Stimulated activated naive CD4-positive, alpha-beta T cell (primary cell): ENCODE measurements at places on chromosomes 1 and 21.

- DNase-seq, result peak; percentile 11
Measured at GRCh38 chr1:9615316-9616063, 26.8 kb downstream of the TMEM201 start.

DNA sequence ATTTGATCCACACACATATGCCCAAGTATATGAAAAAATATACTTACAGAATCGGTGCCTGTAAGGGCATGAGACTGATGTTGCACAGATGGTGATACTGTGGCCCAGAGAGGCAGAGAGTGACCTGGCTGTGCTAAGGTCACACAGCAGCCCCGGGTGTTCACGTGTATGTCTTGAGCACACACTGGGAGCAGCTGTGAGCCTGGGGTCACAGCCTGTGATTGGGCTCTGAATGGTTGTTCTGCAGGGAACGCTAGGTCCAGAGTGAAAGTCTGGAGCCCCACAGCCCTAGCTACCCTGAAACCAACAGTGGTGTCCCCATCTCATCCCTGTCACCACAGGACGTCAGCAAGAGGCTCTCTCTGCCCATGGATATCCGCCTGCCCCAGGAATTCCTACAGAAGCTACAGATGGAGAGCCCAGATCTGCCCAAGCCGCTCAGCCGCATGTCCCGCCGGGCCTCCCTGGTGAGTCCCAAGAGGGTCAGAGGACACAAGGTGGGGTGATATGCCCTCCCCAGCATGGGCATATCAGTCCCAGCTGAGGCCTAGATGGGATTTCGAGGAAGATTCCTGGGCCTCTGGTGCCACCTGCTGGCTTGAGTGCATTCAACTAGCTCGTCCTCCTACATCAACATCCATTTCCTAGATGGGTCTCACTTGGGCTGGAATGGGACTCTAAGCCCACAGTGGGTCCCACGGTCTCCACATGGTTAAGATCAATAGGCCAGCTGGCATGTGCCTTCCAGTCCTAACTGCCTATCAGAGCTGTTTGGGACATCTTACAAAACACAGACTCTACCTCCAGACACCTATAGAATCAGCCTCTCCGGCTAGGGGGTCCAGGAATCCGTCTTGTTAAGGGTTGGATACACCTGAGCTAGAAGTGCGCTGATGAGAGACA is 19.7 kb downstream of the CDK18 start:
- DNase-seq, result peak; percentile 27

- no peak for DNase-seq
Measured at GRCh38 chr1:244917073-244917670, 52.8 kb upstream of the HNRNPU start.

- DNase-seq, result no peak
Measured at GRCh38 chr1:23784846-23785245, 6.1 kb upstream of the LYPLA2 start.

- DNase-seq, result no peak
Measured at GRCh38 chr1:176119549-176119948, 87.5 kb downstream of the COP1 start.

DNA sequence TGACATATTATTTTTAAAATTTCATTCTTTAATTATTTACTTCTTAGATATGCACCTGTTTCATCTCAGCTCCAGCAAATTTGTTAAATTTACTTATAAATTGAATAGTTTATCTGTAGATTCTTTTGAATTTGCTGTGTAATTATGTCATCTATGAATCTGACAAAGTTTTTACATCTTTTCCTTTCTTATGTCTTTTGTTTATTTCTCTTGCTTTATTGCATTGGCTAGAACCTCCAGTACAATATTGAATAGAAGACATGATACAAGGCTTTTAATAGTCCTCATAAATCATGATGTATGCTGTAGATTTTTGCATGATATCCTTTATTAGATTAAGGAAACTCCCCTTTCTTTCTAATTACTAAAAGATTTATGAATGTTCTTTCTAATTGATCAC is 20.8 kb downstream of the CR1 start:
- DNase-seq, result no peak

GRCh38 chr1:238778113-238778512 is 608.3 kb upstream of the CHRM3 start:
- DNase-seq, result no peak

DNA sequence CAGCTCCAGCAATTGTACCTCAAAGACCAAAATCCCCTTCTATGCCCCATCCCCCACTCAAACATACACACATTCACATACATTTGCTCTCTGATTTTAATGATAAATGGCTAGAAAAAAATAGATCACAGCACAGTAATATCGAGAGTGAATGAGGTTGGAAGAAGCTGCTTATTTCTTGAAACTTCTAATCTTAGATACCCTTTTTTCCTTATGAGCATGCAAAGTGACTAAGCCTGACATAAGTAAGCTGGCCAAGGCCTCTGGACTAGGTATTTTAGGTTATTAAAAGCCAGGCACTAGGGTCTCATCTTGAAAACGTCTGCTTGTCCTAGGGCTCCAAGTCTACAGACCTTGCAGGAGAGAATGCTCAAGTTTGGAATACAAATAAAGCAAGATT is 133.6 kb downstream of the TGFBR3 start:
- DNase-seq, result no peak

- no peak for DNase-seq
Measured at GRCh38 chr1:169042377-169042776, 64.1 kb upstream of the ATP1B1 start.

DNA sequence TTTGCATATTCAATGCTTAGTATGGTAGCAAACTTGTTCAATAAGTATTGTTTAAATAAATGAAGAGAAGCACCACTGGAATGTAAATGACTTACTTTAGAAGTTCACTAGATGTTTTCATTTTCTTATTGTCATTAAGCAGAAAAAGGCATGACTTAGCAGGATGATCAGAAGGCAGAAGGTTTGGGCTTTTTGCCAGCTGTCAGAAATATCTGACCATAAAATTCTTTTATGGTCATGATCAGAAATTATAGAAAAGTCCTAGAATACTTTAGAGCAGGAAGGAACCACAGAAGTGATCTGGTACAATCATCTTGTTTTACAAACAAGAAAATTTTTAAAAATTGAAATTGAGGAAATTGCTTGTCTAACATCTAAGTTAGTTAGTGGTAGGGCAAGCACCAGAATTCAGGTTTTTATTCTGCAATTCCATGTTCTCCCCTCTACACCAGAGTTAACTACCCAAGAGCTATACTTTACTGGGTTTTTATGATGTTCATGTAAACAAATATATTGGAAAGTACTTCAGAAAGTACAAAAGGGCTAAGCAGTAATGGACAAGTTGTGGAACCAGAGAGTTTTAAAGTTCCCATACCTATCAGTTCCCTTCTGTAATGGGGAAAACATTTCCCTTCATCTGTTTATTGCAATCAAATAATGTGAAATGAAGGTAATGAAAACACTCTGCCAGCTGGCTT is 10.1 kb downstream of the FMO5 start:
- DNase-seq, result no peak

DNA sequence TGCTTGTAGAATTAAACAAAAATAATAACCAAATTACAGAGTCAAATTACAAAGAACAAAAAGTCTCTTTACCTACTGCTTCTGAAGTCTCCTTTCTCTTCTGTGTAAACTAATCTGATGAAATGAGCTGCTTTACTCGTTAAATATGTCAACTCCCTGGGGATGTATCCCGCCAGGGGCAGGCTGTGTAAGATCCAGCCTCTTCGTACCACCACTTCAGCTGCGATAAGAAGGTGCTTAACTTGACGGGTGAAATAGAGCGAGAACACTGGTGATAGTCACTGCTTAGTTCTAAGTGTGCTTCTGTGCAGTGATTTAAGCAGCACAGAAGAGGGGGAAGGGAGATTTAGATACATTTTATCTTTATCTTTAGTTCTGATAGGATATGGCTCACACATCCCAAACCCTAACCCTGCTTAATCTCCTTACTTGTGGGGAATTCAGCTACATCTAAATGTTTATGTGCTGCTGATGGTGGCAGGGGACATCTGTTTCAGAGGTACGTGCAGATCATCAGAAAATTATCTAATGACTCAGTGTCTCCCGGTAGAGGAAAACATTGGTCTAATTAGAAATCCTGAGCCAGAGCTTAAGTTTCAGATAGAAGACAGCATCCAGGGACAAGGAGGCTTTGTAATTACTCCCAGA is 46.0 kb downstream of the RHOU start:
- DNase-seq, result no peak

DNA sequence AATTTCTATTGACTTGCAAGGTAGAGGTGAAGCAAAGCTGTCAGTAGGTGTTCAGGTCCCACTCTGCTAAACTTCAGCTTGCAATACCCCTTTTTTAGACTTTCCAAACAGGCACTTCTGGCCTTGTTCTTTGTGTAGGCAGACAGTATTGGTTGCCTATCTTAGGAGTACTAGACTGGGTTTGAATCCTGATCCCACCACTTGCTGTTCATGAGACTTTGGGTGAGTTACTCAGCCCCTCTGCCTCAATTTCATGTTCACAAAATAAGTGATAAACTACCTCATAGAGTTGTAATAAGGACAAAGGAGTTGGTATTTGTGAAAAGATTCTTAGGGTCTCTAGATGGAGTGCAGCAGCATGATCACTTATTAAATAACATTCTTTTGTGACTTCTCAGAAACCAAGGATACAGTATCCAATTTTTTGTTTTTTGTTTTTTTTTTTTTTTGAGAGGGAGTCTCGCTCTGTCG is 5.2 kb downstream of the RCC1 start:
- no peak for DNase-seq

- DNase-seq, result no peak
Measured at GRCh38 chr1:48228156-48228555, 5.6 kb downstream of the SLC5A9 start.

GRCh38 chr1:220884109-220884980 is 5.1 kb downstream of the HLX start:
- DNase-seq, result no peak

GRCh38 chr21:30981403-30981802 is 56.9 kb downstream of the KRTAP19-8 start:
- DNase-seq, result no peak

- peak; percentile 83 for DNase-seq
Measured at GRCh38 chr1:26408604-26409003, 2.0 kb upstream of the LIN28A start.

DNA sequence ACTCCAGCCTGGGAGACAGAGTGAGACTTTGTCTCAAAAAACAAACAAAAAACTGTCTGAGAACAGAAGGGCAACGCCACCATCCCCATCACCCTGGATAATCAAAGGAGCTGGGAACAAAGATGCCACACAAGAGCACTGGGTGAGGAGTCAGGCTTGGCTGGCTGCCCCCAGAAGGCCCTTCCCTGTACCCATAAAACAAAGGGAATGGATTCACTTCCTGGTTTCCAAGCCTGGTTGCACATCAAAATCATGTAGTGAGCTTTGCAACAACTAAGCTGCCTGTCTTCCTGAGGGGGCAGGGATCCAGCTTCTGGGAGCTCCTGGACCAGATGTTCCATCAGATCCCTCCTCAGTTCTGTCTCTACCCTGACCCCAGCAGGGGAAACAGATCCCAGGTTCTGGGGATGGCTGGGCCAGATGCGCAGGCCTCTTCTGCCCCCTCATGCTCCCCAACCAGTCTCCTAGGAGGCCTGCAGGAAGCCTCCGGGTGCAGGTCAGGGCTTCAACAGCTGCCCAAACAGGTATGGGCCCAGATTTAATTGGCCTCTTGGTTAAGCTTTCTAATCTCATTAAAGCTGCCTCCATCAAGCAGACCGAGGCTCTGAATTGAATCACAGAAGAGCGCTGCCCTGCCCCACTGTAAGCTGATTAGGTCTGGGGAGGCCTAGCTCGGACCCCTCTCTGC is 97.8 kb downstream of the MRPL37 start:
- DNase-seq, result no peak

GRCh38 chr1:31564606-31564989 is 11.7 kb upstream of the TINAGL1 start:
- no peak for DNase-seq

- no peak for DNase-seq
Measured at GRCh38 chr1:208148380-208148779, 95.8 kb downstream of the PLXNA2 start.

DNA sequence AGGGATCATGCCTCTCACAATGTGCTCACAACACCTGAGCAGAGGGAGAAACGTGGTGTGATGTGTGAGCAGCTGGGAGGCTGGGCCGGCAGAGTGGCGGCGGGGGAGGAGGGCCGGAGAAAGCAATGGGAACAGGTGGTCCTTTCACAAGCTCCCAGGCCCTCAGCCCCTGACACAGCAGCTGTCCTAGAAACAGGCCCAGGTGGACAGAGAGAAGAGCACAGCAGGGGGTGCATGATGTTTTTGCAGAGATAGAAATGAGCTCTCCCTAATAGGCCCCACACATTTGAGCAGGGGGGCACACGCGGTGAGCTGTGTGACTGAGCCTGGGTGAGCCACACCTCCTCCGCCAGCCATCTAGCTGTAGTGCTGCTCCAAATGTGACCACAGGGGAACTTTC is 7.6 kb upstream of the RGS16 start:
- DNase-seq, result no peak

DNA sequence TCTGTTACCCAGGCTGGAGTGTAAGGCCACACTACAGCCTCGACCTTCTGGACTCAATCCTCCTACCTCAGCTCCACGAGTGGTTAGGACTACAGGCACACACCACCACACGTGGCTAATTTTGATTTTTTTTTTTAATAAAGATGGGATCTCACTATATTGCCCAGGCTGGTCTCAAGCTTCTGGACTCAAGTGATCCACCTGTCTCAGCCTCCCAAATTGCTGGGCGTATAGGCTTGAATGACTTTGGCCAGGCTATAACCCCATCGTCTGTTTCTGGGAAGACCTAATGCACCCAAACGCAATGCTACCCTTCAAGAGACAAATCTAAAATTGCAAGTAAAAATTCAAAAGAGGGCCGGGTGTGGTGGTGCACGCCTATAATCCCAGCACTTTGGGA is 52.1 kb downstream of the DAP3 start:
- DNase-seq, result no peak

DNA sequence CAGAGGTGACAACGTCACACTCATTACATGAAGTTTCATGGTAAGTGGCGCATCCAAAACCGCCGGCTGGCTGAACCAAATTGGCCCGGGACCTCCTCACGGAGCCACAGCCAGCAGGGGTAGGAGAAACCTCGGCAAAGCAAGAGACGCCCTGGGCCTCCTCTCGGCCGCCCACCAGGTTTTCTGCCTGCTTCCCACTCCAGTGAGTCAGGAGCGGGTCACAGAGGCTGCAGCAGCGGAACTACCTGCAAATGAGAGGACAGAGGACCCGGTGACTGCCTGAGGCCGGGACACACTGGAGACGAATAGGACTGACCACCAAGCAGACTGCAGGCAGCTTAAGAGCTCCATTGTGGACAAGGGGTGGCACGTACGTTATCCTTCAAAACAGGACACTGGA is 55.0 kb downstream of the MEGF6 start:
- no peak for DNase-seq

GRCh38 chr21:37263827-37264600 is 3.1 kb downstream of the VPS26C start:
- no peak for DNase-seq

- DNase-seq, result peak; percentile 31
Measured at GRCh38 chr1:110011527-110012041, 22.8 kb upstream of the STRIP1 start.

GRCh38 chr1:186231861-186232436 is 143.1 kb downstream of the TPR start:
- no peak for DNase-seq
